ENCODE measurements at places on chromosomes 16 and 17.

DNA sequence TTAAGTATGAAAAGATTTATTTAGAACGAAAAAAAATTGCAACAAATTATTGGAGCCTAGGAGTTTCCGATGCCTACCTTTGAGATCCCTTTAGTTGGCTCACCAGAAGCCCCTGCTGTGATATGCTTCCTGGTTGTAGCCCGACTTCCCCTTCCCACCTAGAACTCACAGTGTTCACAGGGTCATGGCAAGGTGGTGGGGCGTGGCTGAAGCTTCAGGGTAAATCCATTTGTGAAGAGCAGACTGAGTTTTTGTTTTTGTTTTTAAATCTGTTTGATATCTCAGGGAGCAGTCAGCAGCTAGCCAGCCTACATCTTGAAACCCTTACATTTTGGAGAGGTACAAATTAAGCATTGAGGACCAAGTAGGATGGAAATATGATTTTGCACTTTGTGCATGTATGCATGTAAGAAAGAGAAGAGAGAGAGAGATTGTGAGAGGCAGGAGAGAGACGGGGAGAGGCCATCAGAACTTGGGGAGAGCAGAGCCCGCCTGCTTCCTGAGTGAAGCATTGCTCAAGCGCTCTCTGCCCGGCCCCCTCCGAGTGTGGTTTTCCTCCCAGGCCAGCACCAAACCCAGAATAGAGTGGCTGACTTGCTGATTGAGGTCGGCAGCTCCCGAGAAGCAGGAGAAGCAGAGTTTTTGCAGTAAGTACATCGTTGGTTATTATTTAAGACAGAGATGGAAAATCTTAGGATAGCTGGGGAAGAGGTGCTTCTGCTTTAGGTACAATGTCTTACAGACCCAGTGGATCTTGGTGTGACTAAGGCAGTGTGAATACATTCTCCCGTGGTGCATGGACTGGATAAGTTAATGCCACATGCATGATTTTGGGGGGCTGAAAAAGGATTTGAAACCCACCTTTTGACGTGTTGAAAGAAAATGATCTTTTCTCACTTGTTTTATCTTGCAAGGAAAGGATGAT, 64.2 kb downstream of the SPECC1 start:
- no peak for DNase-seq

DNA sequence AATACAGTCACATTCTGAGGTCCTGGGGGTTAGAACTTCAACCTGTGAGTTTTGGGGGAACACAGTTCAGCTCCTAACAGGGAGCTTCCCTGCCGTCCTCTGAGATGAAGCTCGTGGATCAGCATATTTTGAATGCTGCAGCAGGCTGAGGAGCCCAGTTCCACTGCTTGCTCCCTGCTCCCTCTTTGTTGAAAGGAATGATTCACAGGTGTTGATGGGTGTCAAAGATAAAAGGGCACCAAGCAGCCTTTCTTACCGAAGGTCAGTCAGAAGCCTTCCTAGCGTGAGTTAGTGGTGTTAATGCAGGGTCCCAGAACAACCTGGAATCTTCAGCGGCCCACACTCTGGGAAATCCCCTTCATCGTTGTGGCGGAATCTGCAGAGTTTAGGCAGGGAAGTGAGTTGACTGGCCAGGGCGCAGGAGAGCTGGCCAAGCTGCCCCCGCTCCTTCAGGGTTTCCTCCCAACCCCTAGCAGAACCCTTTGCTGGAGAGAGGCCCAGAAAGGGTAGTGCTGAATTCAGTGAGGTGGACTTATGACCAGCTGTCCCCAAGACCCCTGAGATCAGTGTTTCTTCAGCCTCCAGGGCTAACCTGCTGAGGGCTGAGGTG, 114.8 kb downstream of the GNAO1 start:
- DNase-seq: no peak

DNA sequence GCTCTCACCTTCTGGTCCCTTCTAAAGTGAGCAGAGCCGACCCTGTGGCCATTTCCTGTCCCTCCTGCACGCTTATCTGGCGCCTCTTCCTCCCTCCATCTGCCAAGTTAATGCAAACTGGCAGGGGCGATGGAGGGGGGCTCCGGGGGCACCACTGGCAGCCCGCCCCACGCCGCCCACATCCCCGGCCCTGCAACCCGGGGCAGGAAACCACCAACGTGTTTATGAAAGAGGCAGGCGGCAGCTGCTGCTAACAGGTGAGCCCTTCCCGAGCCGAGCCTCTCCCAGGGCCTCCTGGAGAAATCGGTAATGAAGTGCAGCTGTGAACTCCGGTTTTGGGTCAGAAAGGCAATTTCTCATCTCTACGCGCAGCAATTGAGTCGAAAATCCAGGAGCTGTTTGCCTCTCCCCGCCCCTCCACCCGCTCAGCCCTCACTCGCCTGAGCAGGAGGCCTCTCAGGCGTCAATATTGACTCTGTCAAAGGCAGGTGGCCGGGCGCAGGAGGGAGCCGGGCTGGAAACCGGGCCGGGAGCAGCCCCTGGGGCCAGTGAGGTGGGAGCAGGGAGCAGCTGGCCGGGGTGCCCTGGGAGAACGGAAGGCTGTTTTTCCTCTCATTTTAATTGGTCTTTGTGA, 164.4 kb upstream of the GSE1 start:
- peak; percentile 58 for DNase-seq

DNA sequence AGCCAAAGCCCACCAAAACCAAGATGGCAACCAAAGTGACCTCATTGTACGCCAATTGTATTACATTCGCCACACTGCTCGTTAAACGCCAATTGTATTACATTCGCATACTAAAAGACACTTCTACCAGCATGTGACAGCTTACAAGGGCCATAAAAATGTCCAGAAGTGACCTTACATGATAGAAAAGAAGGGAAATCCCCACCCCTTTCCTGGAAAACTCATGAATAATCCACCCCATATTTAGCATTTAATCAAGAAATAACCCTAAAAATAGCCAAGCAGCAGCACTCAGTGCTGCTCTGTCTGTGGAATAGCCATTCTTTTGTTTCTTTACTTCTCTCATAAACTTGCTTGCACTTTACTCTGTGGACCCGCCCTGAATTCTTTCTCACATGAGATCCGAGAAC, 25.7 kb downstream of the PSMD7 start:
- no peak for DNase-seq

DNA sequence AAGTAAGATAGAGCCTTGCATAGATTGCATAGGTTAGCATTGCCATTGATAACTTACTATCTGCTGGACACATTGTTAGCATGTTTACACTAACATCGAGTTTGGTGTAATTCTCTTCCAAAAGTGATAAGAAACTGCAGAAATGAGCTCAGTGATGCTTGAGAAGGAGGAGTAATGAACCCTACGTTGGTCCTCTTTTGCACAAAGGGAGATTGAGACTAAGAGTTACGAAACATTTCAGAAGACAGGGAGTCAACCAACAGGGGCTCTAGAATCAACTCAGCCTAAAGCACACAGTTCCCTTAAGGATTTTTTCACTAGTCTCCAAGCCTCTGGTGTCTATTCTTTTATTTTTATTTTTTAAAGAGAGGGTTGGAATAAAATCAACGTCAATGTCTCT, 6.8 kb downstream of the CCL7 start:
- no peak for DNase-seq

- no peak for DNase-seq
Measured at GRCh38 chr16:48613061-48613957, 3.3 kb upstream of the N4BP1 start.

GRCh38 chr16:3121851-3122467, 9.6 kb downstream of the ZNF205 start:
- no peak for DNase-seq

DNA sequence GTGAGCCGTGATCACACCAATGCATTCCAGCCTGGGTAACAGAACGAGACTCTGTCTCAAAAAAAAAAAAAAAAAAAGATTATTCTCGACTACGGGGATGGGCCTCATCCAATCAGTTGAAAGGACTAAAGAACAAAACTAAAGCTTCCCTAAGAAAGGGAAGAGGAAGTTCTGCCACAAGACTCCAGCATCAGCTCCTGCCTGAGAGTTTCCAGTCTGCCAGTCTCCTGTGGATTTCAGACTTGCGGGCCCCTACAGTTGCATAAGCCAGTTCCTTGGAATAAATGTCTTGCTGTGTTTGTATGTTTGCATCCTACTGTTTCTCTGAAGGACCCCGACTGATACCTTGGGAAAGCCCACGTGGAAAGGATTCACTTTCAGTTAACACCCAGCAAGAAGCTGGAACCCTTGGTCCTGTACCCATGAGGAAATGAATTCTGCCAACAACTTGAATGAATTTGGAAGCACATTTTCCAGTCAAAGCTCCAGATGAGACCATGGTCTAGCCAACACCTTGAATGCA, 26.3 kb upstream of the FZD2 start:
- DNase-seq: no peak

DNA sequence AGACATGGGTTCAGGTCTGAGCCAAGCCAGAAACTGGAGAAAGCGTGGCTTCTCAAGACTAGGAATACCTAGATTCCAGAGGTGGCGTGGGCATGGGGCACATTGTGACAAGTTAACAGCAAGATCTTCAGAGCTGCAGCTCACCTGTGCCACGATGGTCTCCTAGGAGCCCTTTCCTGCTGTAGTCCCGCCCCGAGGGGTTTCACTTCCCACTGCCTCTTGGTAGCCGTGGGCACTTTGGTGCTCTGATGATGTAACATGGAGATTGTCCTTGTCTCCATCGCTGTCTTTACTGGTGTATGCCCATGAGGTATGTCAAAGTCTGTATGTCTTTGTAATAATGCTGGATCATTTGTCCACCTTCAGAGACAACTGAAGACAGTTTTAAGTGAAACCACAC, 89.7 kb downstream of the WWOX start:
- DNase-seq: no peak
